ENCODE measurements at places on chromosomes 16 and 17.

DNA sequence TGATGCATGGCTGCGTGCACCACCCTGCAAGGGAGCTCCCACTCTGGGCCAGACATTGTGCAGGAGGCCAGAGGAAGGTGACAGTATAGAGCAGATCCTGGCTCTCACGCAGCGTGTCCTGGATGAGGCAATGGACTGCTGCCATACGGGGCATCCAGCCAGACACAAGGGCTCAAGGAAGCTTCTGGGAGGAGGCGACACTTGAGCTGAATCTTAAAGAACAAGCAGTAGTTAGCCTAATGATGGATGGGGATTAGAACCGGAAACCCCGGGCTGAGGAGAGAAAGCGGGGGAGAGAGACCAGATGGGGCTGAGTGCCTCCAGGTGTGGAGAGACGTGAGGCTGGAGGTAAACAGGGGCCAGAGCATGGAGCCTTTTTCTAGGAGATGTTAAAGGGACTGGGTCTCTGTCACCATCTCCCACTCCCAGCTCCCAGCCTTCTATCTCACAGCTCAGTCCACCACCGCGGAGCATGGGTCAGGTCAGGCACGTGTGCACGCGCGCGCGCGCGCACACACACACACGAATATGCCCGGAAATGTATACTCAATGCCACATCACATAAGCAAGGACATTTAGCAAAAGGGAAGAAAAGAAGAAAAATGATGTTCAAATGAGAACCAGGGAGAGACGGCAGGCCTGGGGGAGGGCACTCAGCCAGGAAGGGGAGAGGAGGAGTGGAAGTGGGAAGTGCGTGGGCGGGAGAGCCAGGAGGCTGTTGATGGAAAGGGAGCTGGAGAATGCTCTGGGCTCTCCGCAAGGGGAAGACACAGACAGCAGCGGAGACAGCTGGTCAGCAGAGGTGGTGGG lies 46.3 kb downstream of the CCDC42 start:
- no peak for DNase-seq

DNA sequence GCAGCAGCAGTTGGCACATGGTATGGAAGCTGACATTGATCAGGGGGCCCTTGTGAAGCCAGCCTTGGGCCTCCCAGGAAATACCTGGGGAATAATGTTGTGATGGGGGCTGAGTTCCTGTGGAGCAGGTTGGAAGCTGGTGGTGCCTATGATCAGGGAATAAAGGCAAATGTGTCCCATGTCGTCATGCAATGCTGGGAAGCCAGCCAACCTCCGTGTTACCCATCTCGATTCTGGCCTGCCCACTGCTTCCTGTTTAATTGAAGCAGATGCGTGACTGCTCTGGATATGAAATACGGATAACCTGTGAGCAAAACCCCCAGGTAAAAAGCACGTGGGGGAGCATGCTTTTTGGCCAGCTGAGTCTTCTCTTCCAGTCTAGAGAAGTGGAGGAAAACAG lies 580.4 kb upstream of the HSBP1 start:
- DNase-seq = no peak

DNA sequence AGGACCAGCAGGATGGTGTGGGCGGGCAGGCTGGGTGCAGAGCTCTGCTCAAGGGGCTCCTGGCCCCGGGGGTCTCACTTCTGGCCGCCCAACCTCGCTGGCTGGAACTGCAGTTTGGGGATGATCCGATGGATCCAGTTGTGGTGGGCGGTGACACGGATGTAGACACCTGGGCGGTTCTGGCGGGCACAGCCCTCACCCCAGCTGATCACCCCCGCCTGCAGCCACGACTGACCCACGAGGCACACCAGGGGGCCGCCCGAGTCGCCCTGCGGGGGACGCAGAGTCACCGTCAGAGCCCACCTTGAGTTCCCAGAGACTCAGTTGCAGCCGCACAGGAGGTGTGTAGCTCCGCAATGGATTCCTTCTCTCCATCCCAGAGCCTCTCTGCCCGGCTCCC lies 7.5 kb downstream of the PRSS27 start:
- no peak for DNase-seq

DNA sequence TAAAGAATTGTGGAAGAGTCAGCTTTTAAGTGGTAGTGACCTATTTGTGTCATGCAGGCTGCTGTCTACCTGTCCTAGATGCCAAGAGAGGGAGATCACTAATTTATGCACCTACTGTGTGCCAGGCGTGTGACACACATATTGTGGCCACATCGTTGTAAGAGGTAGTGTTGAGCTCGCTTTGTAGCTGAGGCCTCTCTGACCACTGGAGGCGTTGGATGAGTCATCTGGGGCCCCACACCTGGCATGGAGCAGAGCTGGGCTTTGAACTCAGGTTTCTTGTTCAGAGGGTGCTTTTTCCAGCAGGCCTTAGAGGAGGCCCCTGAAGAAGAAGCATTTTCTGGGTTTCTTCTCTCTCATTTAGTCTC lies 52.3 kb upstream of the LGALS9 start:
- DNase-seq = no peak

- DNase-seq = no peak
These were observed 103.7 kb upstream of the GNAO1 start for GRCh38 chr16:56087626-56088025.

GRCh38 chr17:76034428-76035350 lies 7.6 kb upstream of the EVPL start:
- no peak for DNase-seq

DNA sequence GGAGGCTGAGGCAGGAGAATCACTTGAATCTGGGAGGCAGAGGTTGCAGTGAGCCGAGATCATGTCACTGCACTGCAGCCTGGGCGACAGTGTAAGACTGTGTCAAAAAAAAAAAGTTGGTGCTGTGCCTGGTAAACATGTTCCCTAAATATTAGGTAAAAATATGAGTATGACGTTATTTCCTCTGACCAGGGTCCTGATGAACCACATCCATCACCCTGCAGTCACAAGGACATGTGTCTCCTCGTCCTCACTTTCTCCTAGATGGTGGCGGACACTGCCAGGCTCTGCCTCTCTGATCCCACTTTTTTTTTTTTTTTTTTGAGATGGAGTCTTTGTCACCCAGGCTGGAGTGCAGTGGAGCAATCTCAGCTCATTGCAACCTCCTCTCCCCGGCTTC lies 28.7 kb downstream of the LGALS9 start:
- DNase-seq = no peak

- no peak for DNase-seq
These were observed 66.8 kb downstream of the CMIP start for GRCh38 chr16:81511371-81511770.

DNA sequence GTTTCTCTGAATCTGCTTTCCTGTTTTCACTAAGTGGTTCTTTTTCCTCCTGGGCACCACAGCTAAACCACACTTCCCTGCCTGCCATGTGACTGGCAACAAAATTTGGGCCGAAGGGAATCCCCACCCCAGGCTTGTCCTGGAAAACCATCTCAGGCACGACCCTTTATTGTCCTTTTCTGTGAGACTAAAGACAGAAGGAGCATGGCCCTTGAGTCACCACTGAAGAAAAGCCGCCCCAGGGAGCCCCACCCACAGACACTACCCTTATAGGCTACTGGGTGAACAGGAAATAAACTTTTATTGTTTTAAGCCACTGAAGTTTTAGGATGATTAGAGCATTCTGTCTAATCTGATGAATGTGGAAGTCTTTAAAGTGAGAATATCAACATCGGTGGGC lies 88.6 kb upstream of the BRD7 start:
- no peak for DNase-seq

- DNase-seq = peak; percentile 86
These were observed 12.7 kb upstream of the ARHGAP23 start for GRCh38 chr17:38415250-38416194.
